ENCODE measurements at places on chromosomes 16 and 17.

DNA sequence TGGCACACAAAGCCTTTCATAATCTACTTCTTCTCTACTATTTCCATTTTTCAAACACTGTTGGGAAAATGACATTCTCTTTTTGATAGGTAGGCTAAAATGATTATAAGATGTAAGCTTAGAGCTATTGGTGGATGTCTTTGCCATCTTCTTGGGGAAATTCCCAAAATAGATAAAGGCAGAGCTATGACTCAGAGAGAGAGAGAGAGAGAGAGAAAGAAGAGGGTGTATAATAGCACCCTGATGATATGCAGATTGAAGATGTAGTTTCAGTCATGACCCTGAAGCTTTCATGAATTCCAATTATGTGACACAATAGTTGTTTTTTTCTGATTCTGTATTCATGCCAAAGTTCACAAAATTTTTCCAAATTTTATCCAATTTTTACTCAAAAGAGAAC lies 529.1 kb downstream of the HS3ST4 start:
- no peak for DNase-seq

- no peak for DNase-seq
These were observed 610 bp downstream of the C16orf74 start for GRCh38 chr16:85750146-85750826.

- DNase-seq: no peak
These were observed 12.4 kb downstream of the CSF3 start for GRCh38 chr17:40027614-40028012.

- DNase-seq: no peak
These were observed 250.7 kb downstream of the MAF start for GRCh38 chr16:79349803-79350202.

DNA sequence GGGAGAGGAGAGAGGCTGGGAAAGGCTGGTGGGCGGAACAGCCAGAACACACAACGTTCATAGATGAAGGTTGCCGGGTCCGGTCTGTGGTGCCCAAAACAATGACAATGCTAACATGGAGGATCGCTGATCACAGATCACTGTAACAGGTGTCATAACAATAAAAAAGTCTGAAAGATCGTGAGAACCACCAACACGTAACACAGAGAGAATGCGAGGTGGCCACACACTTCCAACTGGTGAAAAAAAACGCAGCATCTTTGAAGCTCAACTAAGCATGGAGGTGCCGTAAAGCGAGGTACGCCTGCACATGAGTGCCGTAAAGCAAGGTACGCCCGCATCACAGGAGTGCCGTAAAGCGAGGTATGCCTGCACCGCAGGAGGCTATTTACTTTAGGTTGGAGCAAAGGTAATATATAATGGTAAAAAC lies 42.3 kb downstream of the ABR start:
- no peak for DNase-seq

All from T-helper 9 cell (primary cell).